Stimulated activated CD4-positive, alpha-beta T cell treated with anti-CD3 and anti-CD28 coated beads, Interleukin-1b, Interleukin-23, amount 100 ng/mL, for 4 hours (primary cell): ENCODE measurements at places on chromosomes 6 and 20.

DNA sequence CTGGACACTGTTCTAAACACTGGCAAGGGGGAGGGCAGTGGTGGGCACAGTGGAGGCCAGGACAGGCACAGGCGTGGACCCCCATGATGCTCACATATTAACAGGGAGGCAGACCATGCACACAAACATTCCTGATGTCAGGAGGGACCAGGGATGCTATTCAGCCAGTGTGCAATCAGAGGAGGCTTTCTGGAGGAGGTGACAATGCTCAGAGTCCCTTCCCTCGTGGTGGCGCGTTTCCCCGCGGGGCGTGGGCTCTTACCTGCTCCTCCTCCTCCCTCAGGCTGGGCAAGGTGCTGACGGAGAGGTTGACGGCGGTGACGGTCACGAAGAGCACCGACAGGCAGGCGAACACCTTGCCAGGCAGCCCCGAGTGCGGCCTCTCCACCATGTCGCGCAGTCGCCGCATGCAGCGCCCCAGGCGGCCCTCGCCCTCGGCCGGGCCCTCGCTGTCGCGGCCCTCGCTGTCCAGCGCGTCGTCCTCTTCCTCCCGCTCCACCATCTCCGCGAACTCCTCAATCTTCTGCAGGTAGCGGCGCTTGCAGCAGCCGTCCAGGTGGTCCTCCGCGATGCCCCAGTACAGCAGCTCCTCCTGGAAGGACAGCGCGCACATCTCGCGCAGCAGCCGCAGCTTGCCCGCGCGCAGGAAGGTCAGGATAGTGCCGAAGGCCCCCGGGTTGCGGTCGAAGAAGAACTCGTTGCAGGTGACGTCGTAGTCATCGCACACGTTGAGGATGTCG is 13.4 kb downstream of the KCNG1 start:
- DNase-seq, result no peak

GRCh38 chr6:104705095-104705707 is 154.5 kb downstream of the HACE1 start:
- DNase-seq, result no peak

DNA sequence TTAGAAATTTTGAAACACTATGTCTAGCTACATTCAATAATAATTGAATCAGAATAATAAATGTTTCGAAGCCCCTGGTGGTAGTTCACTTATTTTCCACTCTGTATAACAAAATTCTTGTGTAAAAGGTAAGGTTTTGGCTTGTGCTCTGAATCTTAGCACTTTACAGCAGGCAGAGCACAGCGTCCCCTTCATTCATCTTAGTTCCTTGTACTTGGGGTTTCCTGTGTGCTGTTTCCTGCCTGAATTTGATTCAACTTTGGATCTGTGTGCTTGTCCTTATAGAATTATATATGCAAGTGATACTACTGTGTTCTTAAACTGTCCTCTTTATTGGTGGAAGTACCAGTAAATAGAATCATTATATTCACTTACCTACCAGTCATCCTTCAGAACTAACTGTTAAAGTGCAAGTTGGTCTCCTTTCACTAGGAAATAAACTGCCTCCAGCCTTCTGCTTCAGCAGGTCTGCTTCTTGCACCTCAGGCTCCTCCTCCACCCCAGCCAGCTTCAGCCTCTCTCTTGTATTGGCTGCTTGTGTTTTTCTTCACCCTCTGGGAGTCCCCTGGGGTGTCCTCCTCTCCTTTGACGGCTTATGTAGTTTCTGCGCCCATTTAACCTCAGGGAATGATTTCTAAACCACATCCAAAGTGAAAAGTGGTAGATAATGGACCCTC is 28.8 kb upstream of the TULP4 start:
- no peak for DNase-seq

DNA sequence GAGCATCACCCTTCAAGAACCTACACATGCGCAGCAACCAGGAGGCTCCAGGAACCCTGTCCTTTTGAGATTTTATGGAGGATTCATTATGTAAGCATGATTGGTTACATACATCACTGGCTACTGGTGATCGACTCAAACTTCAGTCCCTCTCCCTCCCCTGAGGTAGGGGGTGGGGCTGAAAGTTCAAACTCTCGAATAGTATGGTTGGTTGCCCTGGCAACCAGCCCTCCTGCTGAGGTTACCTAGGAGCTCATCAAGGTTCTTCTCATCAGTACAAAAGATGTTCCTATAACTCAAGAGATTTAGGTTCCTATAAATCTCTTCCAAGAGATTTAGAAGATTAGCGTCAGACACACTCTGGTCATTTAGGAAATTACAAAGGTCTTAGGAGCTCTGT is 21.9 kb upstream of the ZSCAN9 start:
- DNase-seq, result no peak

DNA sequence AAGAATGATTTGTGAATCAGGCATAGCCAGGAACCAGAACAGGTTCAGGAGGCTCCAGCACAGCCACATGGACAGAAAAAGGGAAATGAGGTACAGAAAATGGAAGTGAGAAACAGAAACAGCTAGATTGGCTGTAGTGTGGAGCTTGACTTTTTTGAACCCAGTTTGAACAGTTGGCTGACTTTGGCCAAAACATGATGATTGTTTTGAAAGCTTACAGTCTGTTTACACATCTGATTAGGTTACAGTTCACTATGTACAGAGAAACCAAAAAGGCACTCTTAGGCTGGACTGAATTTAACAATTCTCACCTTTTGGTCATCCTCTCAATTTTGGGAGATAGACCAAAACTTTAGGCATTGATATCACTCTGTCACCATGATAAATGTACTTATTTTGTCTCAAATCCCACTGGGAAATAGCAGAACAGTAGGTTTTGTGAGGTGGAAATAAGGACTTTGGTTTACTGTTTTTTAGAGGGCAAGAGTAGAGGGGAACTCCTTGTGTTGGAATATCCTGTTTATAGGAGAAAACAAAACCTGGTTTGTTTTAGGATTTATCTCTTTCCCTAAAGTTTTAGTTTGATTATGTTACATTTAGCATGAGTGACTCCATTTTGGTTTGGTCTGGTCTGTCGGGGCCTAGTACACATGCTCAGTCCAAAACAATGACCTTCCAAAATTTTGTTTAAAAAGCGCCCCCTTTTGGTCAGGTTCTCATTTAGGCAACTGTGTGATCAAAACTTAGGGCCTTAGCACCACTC is 123.1 kb downstream of the OLIG3 start:
- DNase-seq, result no peak

DNA sequence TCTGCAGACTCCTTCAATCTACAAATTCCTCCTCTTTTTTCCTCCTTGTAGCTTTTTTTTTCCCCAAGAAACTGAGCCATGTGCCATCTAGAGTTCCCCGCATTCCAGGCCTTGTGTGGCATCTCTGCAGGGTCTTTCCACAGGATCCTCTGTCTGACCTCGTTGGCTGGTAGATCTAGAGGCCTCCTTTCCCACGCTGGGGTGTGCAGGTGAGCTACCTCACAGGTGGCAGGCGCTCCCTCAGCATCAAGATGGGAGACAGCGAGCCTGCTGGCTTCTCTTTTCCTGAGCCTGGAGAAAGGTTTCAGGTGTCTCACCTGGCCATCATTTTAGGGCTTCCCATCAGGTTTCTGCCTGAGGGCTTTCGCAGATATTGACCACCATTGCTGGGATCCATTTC is 9.6 kb upstream of the NELFCD start:
- no peak for DNase-seq

- DNase-seq, result no peak
These were observed 29.2 kb downstream of the RHAG start for GRCh38 chr6:49607391-49607982.

- DNase-seq, result no peak
These were observed 1.6 kb upstream of the UCKL1 start for GRCh38 chr20:63957690-63958441.

DNA sequence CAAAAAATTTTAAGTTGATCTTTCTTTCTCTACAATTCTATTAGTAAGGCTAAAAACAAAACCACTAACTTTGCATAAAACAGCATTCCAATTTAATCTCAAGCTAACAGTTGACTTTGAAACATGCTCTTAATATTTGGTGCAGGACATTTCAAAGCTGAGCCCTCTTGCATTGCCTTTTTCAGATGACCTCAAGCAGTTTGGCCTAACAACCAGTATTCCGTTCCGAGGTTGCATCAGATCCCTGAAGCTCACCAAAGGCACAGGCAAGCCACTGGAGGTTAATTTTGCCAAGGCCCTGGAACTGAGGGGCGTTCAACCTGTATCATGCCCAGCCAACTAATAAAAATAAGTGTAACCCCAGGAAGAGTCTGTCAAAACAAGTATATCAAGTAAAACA is 194.0 kb downstream of the ARHGAP18 start:
- no peak for DNase-seq

DNA sequence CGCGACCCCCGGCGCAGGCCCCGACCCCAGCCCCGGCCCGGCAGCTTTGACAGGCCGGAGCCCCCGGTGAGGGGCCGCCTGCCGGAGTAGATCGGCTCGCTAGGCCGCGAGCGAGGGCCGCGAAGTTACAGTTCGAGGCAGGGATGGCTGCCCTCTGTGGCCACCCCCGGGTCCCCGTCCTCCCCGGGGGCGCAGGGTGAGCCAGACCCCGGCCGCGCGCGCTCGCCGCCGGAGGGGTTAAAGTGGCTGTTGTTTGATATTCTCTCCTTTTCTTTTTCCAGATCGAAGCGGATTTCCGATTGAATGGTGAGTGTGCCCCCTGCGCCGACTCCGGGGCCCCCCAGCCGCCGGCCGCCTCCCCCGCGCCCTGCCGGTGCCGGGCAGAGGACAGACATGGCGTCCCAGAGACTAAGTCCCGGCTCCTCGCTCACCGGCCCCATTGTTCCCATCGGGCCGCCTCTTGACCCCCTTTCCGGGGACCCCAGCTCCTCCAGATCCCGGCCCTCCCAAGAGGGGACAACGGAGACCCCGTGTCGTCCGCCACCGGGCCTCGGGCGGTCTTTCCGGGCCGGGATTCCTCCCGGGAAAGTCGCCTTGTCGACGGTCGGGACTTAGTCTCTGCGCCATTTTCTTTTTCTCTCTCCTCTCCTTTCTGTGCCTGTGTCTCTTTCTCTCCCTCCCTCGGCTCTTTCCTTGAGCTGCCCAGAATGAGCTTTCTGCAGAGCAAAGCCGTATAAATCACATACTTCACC is 704 bp downstream of the TOP1 start:
- peak; percentile 40 for DNase-seq

DNA sequence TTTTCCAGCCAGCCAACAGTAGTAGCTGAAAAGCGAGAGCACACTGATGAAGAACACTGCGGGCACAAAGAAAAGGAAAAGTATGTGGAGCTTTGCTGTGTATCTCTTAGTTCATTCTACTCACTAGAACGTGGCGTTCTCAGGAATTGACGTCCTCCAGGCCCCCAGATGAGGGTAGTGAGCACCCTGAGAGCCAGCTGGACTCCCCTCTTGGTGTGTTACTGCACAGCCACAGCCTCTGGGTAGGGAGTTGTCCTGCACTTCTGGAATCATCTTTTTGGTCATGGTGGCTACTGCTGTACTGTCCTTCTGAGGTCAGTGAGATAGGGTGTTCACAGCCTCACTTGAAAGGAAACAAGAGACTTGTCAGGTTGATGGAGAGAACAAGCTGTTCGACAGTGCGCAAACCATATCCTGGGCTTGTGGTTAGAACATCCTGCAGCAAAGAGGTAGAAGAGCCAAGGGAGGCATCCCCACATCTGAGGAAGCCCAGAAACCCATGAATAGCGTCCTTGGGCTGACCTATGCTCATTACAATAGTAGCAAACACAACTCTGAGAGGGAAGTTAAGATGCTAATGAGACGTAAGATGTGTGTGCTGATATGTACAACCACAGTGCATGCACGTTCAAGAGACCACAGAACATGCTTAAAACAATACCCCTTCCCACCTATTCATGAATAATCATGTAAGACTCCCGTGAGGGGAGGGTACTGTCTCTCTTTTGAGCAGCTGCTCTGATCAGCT is 14.6 kb upstream of the HLA-F start:
- DNase-seq, result no peak

DNA sequence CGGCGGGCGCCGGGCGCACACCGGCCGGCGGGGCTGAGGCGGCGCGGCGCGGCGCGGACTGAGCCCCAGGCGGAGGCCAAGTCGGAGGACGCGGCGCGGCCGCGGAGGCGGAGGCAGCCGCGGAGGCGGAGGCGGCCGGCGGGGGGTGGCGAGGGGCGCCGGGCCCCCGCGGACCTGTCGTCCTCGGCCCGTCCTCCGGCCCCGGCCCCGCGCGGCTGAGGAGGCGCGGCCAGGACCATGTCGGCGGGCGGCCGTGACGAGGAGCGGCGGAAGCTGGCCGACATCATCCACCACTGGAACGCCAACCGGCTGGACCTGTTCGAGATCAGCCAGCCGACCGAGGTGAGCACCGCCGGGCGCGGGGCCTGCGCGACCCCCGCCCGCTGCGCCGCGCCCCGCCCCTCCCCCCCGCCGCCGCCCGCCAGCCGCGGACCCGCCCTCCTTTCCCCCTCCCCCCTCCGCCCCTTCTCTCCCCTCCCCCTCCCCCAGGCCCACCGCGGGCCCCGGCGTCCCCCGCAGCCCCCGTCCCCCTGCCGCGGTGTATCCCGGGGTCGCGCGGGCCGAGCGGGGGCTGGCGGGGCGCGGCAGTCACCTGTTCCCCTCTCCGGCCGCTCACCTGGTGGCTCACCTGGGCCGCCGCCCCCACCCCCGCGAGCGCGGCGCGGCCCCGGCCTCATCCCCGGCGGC is at the start of gene AFDN:
TSS of gene AFDN (plus strand) at position 16 of the 687 bp plus-strand sequence. CDS start at position 238, 222 bp downstream.
- no peak for DNase-seq

- no peak for DNase-seq
These were observed at the start of gene BPIFB2 for GRCh38 chr20:33007376-33008335. Gene BPIFB2, plus strand, starts transcription at chr20:33007704. Its CDS starts 871 bp downstream, at chr20:33008575.

DNA sequence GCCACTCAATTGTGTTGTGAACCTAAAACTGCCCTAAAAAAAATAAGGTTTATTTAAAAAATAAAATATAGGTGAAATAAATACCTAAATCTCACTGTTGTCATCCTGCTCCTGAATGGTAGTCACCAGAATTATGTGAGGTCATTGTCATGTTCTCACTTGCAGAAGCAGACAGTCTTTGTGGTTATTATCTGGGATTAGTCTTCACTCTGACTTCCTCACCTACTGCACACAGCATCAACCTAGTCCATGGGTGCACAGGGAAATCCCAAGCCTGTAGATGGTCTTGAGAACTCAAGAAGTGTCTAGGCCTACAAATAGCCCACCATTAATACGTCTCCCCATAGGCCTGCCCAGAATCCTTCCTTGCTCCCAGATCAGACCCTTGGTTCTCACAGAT is 97.0 kb downstream of the FOXF2 start:
- no peak for DNase-seq
